ENCODE measurements at places on chromosomes 11 and 22. TPM values are rescaled to one million over a fixed set of nuclear protein-coding genes. Genes with fewer than 3 reads are reported as not detected.

C11orf86 gene
- not detected for total RNA-seq

DNA sequence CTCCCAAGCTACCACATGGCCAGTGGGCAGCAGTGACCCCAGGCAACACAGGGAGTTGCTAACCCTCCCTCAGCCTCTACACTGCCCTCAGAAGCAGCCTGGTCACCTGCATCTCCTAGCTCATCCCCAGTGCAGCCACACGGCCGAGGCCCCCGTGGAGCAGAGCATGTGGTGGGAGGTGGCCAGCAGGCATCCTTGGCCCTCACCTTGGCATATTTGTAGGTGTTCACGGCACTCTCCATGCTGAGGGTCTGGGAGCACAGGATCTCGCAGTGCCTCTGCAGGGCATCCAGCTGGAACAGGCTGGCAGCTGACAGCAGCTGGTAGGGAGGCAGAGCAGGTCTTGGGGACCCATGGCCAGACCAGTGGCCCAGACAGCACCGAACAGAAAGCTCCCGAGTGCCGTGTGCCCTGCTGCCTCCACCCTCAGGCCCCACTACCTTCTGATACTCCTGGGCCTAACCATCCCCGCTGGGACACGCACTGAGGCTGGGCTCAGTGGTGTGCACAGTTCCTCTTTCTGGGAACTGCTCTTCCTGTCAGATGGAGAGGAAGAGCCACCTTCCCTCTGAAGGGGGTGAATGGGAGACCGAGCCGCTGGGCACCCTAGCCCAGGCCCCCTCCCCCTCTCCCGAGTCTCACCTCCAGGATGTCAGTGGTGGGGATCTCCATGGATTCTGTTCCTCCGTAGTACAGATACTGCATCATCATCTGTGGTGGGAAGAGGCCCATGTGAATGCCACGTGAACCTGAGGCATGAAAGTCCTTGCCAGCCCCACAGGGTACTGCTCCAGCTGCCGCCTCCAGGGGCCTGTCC is 48.8 kb downstream of the NAT10 start:
- no peak for DNase-seq

CAT gene
- total RNA-seq: 50.8 TPM

MMP27 gene
- total RNA-seq: not detected

- no peak for DNase-seq
These were observed 53.4 kb upstream of the IGLL5 start for GRCh38 chr22:22834204-22834603.

GRCh38 chr11:46414466-46414796 is 22.9 kb upstream of the CHRM4 start:
- no peak for DNase-seq

DNA sequence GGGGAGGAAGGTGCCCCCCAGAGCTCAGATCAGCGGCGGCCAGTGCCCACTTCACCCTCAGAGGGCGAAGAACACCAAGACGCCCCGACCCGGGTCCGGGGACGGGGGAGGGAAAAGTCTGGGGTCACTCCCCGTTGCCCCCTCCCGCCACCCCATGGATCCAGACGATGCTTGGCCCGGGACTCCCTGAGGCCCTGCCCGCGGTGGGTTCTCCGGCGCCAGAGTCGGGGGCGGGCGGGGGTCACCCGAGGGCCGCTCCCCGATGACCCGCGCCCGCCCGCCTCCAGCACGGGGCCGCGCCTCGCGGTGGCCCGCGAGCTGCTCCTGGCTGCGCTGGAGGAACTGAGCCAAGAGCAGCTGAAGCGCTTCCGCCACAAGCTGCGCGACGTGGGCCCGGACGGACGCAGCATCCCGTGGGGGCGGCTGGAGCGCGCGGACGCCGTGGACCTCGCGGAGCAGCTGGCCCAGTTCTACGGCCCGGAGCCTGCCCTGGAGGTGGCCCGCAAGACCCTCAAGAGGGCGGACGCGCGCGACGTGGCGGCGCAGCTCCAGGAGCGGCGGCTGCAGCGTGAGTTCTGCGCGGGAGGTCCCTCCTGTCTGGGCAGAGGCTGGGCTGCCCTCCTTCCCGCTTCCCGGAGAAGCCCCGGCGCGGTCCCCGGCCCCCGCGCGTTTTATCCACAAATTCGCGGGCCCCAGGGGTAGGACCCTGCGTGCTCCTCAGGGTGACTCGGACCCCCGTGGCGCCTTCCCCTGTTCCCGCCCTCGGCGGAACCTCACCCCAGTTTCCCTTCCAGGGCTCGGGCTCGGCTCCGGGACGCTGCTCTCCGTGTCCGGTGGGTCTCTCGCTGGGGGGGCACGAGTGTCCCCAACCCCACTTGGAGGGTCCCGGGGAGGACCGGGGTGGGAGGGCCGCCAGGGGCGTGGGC is 1.1 kb downstream of the NLRP6 start:
- no peak for DNase-seq

B4GALNT4 gene
- total RNA-seq: 1.9 TPM

GSTT2B gene
- total RNA-seq: 3.6 TPM

OR8G1 gene
- not detected for total RNA-seq

APOL5 gene
- total RNA-seq: not detected

All from Calu3 (cell line).